Activated T-cell treated with anti-CD3 and anti-CD28 coated beads for 24 hours (primary cell): ENCODE measurements at places on chromosomes 16 and 17.

- no peak for DNase-seq
These were observed 56.1 kb upstream of the STAC2 start for GRCh38 chr17:39281806-39282205.

DNA sequence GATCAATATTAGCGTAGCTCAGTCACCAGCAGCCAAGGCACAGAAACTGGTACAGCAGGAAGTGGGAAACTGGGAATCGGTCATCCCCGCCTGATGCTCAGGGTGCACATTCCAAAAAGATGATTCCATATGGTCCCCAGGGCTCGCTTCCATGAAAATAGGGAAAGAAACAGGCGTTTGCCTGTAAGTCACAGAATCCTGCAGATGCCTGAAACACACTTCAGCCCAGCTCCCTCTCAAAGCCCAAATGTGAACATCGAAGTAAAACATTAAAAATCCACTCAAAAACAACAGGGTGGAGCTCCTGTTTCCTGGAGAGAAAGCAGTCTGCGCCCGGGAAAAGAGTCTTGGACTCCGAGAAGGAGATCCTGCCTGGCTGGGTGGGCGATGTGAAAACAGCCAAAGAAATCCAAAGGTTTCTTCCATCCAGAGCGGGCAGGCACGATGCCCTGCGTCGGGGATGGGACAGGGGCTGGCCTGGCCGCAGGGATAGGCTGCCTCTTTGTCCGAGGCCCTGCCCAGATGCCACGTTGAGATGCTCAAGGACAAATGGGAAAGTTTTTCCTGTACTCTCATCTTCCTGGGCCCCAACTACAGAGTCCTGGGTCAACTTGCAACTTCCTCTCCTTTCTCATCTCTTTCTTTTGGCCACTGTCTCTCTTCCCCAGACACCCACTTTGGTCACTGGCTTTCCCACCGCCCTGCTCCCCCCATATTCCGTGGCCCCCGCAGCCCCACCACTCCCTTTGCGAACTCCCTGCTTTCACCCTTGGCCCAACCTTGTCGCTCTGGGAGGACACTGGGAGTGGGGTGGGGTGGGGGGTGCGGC is 743 bp downstream of the WIPI1 start:
- no peak for DNase-seq

GRCh38 chr17:50397111-50397918 is at the start of gene LRRC59:
TSS of gene LRRC59 (minus strand) at chr17:50397523. CDS start at chr17:50397317, 206 bp downstream.
- peak; percentile 89 for DNase-seq

- no peak for DNase-seq
These were observed 14.2 kb downstream of the TRPV1 start for GRCh38 chr17:3594976-3595375.

- no peak for DNase-seq
These were observed 5.7 kb downstream of the CCDC102A start for GRCh38 chr16:57530522-57531252.
